Lower lobe of right lung (tissue), 2 donors: ENCODE measurements at places on chromosomes 2 and 18. TPM values are rescaled to one million over a fixed set of nuclear protein-coding genes. Genes with fewer than 3 reads are reported as not detected.

DNA sequence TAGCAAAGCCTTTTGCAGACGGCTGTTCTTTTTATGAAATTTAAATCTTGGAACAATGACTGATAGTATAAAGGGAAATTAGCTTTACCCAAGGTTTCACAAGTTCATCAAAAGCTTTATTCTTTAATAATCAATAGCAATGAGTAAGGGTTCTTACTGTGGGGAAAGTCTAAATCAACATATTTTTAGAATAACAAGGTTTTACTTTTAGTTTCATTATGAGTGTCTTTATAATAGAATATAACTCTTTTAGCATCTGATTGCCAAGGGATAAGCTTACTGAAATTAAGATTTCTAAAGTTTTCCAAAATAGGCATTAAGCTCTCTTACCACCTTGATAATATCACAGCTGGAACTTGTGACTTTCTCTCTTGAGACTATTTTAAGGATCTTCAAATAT, 1489.7 kb downstream of the LRP1B start:
- no peak for DNase-seq
- no peaks in the 10 kb centered on the region for H3K27me3 ChIP-seq
- no peak overlapping the region for H3K27ac ChIP-seq

- H3K27me3 ChIP-seq: no peaks in the 10 kb centered on the region
- peaks cover 34% of the 10 kb centered on the region for H3K4me1 ChIP-seq
- H3K4me3 ChIP-seq: no peak overlapping the region
- no peaks in the 10 kb centered on the region for H3K36me3 ChIP-seq
- H3K27ac ChIP-seq: no peak overlapping the region
These were observed 6.4 kb upstream of the KCMF1 start for GRCh38 chr2:84964406-84965191.

- no peaks in the 10 kb centered on the region for H3K4me1 ChIP-seq
- DNase-seq: no peak
- H3K27ac ChIP-seq: no peak overlapping the region
- no peaks in the 10 kb centered on the region for H3K36me3 ChIP-seq
These were observed 7.5 kb upstream of the PTPN2 start for GRCh38 chr18:12891561-12891960.

DNA sequence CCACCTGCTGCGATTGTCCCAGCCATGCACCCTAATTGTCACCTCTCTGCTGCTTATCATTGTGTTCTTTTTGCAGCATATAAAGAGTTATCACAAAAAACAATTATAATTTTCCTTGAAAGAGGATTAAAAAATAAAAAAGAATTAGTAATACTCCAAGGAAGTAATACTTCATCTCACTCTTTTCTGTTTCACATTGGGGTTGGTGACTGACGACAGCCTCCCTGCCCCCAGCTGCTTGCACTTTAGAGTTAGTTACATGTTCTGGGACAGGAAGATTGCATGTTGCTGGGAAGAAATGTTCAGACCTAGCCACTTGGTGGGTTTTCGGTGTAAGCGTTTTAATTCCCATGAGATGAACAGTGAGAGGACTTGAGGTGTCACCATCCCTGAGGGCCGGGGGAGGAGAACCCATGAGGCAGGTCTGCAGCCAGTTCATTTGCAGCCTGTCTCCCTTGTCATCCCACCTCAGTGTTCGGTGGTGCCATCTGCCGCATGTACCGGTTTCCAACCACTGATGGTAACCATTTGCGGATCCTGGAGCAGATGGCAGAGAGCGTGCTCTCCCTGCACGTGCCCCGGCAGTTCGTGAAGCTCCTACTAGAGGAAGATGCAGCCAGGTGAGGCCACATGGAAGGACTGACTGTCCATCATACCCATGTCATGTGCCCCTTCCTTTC, 69.1 kb downstream of the COA5 start:
- H3K27ac ChIP-seq: no peak overlapping the region
- peaks cover 80% of the 10 kb centered on the region for H3K36me3 ChIP-seq
- no peaks in the 10 kb centered on the region for H3K4me1 ChIP-seq
- H3K27me3 ChIP-seq: no peaks in the 10 kb centered on the region

DNA sequence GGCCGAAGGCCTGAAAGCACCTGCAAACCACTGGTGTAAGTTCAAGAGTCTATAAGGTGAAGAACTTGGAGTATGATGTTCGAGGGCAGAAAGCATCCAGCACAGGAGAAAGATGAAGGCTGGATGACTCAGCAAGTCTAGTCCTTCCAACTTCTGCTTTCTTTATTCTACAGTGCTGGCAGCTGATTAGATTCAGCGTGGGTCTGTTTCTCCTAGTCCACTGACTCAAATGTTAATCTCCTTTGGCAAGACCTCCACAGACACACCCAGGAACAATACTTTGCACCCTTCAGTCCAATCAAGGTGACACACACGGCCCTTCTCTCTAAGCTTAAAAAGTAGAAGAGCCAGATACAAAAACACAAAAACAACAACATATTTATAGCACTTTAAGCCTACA, 43.4 kb downstream of the NMS start:
- no peak overlapping the region for H3K4me3 ChIP-seq
- H3K4me1 ChIP-seq: no peaks in the 10 kb centered on the region
- no peaks in the 10 kb centered on the region for H3K27me3 ChIP-seq
- H3K36me3 ChIP-seq: no peaks in the 10 kb centered on the region
- H3K27ac ChIP-seq: no peak overlapping the region
- no peak for DNase-seq

GRCh38 chr2:146777181-146777580, 1067.6 kb upstream of the ACVR2A start:
- H3K4me1 ChIP-seq: no peaks in the 10 kb centered on the region
- H3K36me3 ChIP-seq: no peaks in the 10 kb centered on the region
- no peak for DNase-seq
- no peaks in the 10 kb centered on the region for H3K27me3 ChIP-seq
- no peak overlapping the region for H3K27ac ChIP-seq

DNA sequence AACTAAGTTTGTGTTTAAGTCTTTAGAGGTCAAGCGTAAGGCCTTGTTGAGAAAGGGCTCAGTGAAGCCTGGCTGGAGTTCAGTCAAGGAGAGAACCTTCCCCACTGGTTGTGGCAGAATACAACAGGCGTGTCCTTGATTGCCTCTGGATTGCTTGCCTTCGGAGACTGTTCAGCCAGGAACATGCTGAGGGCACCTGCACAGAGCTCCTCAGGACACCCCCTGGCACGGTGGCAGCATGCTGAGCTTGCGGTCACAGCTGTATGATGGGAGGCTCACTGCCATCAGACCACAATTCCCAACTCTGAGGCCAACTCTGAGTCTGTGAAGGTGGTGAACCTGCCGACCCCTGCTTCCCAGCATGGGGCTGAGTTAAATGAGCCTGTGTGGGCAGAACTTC, 130.0 kb downstream of the LPIN1 start:
- no peak overlapping the region for H3K4me3 ChIP-seq
- no peaks in the 10 kb centered on the region for H3K27me3 ChIP-seq
- peaks cover 12% of the 10 kb centered on the region for H3K4me1 ChIP-seq
- no peak for DNase-seq

DNA sequence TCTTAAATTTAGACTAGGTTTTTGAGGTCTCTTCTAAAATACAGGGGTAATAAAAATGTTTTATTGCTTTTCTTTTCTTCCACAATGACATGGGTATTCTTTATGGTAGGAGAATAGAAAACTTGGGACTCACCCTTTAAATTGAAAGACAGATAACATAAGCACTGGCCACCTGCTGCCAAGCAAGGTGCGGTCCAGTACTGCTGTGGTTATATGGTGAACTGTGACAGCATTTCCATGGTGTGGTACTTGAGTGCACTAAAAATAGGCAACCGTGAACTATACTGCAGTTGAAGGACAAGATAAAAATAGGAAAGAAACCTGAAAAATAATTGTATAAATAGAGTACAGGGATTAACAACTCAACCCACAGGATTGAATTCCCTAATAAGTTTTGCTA, 54.4 kb upstream of the GRB14 start:
- H3K36me3 ChIP-seq: peaks cover 10% of the 10 kb centered on the region
- DNase-seq: no peak
- H3K27me3 ChIP-seq: no peaks in the 10 kb centered on the region
- no peaks in the 10 kb centered on the region for H3K4me1 ChIP-seq

- H3K27ac ChIP-seq: no peak overlapping the region
- no peak overlapping the region for H3K4me3 ChIP-seq
- H3K4me1 ChIP-seq: no peaks in the 10 kb centered on the region
These were observed 82.8 kb upstream of the SEC11C start for GRCh38 chr18:59056706-59057492.

DNA sequence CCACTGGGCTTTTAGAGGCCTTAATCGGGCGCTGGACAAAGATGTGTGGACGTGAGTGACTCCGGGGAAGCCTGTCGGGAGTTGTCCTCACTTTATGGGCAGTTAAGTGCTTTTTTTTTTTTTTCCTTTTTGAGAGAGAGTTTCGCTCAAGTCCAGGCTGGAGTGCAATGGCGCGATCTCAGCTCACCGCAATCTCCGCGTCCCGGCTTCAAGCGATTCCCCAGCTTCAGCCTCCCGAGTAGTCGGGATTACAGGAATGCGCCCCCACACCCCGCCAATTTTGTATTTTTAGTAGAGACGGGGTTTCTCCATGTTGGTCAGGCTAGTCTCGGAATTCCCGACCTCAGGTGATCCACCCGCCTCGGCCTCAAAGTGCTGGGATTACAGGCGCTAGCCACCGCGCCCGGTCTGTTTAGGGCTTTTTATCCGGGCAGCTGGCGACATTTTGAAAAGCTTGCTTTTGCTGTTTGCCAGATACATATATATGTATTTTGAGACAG, 1.5 kb downstream of the MSH6 start:
- H3K4me3 ChIP-seq: peak overlapping the region; percentile 92
- H3K27ac ChIP-seq: peak overlapping the region; percentile 90
- no peak for DNase-seq
- no peaks in the 10 kb centered on the region for H3K36me3 ChIP-seq
- no peaks in the 10 kb centered on the region for H3K27me3 ChIP-seq
- H3K4me1 ChIP-seq: peaks cover 15% of the 10 kb centered on the region

GRCh38 chr2:12106440-12107080, 360.1 kb downstream of the LPIN1 start:
- H3K27me3 ChIP-seq: no peaks in the 10 kb centered on the region
- no peak overlapping the region for H3K4me3 ChIP-seq
- H3K36me3 ChIP-seq: no peaks in the 10 kb centered on the region
- DNase-seq: no peak
- no peak overlapping the region for H3K27ac ChIP-seq

DNA sequence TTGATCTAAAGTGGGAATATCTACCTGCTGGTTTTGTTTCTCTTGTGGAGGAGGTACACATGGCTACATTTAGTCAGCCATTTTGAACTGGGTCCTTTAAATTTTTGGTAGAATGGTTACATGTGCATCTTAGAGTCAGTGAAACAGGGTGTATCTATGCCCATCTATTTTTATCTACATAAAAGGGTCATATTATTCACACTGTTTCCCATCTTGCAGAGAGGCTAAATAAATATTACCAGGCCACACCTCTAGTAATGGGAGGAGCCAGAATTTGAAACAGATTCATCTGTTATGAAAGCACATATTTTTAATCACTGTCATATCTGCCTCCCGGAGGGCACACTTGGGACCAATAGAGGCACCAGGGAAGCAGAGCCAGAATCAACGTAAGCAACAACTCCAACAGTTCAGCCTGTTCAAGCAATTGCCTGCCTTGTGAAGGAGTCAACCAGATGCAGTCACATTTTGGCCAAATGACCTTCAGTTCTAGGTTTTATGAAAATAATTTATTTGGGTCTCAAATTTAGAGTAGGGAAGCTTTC, 376.8 kb downstream of the TSN start:
- H3K36me3 ChIP-seq: no peaks in the 10 kb centered on the region
- no peaks in the 10 kb centered on the region for H3K4me1 ChIP-seq
- H3K4me3 ChIP-seq: no peak overlapping the region
- H3K27me3 ChIP-seq: no peaks in the 10 kb centered on the region
- DNase-seq: no peak

DNA sequence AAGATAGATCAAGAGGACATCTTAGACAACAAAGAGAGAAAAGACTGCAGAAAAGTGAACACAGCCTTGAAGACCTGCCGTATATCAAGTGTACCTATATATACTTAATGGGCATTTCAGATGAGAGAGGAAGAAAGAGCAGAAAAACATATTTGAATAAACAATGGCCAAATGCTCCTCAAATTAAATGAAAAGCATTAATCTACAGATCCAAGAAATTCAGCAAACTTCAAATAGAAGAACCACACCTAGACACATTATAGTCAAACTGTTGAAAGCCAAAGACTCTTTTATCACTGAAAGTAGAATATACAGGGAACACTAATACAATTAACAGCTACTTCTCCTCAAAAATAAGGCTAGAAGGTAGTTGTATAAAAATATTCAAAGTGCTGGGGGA, 18.7 kb upstream of the TTL start:
- H3K27me3 ChIP-seq: no peaks in the 10 kb centered on the region
- no peak for DNase-seq
- no peaks in the 10 kb centered on the region for H3K4me1 ChIP-seq
- H3K36me3 ChIP-seq: no peaks in the 10 kb centered on the region

Gene MOB4
- total RNA-seq: 21.3 TPM

Gene KRTCAP3
- 18.8 TPM for total RNA-seq

Gene PCARE
- total RNA-seq: 0.95 TPM

Gene ITPRIPL1
- total RNA-seq: 1.9 TPM

Gene AGXT
- not detected for total RNA-seq
